CD4-positive, alpha-beta T cell treated with Interleukin-6 for 4 hours (primary cell): ENCODE measurements at places on chromosomes 11 and 22.

GRCh38 chr11:11391169-11391568 lies 38.1 kb upstream of the CSNK2A3 start:
- DNase-seq: no peak

GRCh38 chr11:45933131-45933831 lies 10.8 kb downstream of the LARGE2 start:
- DNase-seq: no peak

DNA sequence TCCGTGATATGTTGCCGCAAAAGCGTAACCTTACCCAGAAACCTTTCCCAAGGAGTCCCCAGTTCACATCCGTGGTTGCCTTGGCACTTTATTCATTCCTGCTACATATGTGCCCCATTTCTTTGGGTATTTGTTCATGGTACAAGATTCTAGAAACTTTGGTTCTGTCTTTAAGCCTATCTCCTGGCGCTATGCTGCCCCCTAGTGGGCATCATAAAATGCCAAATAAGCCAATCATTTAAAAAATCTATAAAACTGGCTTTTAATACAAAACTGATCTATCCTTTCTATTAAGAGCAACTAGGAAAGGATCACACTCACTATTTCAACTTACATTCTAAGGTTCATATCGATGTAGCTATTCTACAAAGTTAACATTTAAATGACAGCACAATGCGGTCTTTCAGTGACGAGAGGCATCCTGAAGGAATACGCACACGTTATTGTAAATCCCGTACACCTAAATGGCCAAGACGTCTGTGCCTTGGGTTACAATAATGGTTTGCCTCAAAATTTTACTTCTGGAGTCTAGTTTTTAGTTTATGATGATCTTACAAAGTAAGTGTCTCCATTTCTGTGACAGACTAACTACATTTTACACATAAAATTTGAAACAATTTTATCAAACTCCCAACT lies 16.2 kb downstream of the PIWIL3 start:
- peak; percentile 66 for DNase-seq

- DNase-seq: no peak
Observed at GRCh38 chr11:74442636-74443035, 24.7 kb downstream of the KCNE3 start.

- no peak for DNase-seq
Observed at GRCh38 chr11:106238704-106239360, 161.4 kb downstream of the AASDHPPT start.

DNA sequence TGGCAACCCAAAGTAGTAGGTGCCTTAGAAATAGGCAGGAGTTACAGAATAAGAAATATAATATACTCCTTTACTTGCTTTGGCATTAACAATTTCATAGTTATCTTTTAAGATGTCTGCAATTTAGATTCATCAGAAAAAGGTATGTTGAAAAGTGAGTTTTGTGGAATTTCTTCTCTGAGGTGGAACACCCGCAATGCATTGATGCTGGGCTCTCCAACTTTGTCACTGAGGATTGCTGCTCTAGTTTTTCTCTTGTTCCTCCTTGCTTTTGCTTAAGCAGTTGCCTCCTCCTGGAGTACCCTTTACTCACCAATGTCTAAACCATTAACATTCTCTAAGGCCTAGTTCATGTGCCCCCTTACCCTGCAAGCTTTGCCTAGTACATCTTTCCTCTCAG lies 14.1 kb upstream of the ME3 start:
- no peak for DNase-seq

GRCh38 chr22:20619045-20619892 lies 111.9 kb downstream of the MED15 start:
- DNase-seq: no peak

DNA sequence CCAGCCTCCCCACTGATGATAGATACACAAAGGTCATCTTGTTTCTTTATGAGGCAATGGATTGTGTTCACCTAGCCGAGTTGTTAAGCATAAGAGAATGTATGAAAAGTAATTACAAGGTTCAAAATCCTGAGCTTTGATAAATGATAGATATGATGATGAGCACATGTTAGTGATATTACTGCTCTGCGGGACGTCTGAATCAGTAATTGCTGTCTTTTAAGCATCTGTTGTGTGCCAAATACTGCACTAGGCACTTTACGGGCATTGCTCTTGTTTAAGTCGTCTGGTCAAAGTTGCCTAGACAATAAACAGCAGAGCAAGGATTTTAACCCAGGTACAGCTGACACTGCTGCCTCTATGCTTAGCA lies 559 bp upstream of the RNF141 start:
- DNase-seq: no peak

DNA sequence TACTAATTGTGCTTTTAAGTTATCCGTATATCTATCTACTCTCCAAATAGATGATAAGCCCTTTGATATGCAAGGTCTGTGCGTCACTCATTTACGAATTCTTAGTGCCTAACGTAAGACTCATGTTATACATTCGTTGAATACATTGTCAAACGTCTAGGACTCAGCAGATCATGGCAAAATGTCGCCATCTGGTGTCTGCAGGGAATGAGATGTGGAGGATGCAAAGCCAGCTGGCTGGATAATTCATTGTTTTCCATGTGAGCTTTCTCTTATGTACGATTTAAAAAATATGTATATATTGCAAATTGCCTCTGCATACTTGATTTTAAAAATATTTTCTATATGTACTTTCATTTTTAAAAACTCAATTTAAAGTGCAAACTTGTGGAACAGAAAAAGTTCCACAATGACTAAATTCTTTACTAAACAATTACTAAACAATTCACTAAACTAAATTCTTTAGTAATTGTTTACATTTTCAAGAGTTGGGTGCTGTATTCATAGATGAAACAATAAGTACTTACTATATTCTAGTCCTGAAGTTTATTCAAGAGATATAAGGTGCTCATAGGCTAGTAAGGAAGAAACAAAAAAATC lies 33.8 kb downstream of the ZNF202 start:
- peak; percentile 66 for DNase-seq
